NCI-H187 treated with DMSO at 0.1 percent for 48 hours (cell line): ENCODE measurements at places on chromosomes 16 and 17.

DNA sequence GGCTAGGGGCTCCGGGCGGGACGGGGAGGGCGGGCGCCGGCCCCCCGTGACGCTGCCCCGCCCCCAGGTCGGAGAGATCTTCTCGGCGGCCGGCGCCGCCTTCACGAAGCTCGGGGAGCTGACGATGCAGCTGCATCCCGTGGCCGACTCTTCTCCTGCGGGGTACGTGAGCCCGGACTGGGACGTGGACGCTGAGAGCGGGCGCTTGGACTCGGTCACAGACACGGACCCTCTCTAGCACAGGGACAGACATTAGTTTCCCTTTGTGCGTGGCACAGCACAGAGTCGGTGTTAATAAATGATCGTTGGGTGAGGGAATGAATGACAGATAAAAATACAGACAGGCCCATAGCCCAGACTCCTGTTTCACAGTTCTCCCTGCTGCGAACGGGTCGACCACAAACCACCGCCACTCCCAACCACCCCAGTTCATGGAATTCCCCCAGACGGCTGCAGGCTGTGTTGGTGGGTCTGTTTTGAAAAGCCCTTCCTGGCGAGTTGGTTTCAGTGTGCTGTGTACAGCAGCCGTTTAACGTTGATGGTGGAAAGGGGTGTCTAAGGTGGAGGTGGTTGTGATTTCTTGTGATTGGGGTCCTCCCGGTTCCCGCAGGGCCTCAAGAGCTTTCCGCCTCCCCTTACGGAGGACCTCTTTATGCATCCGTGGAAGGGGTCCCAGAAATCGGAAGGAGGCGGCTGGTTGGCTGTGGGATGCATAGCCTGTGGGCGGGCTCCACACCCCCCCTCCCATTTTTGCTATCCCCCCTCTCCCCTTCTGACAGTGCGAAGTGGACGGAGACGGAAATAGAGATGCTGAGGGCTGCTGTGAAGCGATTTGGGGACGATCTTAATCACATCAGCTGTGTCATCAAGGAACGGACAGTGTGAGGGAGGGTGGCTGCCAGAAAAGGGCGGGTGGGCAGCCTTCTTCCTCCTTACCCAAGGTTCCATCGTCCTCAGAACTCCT, 2.9 kb downstream of the RNASEK start:
- no peak for DNase-seq

DNA sequence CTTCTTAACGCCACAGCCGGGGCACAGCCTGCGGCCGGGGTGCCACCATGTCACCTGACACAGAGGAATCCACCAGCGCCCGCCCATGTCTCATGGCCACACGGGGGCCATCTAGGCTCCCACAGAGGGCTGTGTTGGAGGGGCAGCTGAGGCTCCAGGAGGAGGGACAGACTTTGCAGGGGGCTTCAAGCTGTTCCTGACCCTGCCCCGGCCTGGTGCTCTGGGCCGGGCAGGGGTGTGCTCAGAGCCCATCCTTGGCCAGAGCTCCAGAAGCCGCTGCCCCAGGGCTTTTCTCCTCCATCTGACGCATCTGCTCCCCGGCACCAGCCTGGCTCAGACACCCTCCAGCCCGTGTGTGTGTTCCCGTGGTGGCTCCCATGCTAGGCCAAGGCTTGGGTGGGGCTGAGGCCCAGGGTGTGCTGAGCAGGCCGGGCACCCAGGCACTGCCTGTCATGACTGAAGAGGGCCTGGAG, 7.8 kb upstream of the SLC38A10 start:
- DNase-seq, result no peak

DNA sequence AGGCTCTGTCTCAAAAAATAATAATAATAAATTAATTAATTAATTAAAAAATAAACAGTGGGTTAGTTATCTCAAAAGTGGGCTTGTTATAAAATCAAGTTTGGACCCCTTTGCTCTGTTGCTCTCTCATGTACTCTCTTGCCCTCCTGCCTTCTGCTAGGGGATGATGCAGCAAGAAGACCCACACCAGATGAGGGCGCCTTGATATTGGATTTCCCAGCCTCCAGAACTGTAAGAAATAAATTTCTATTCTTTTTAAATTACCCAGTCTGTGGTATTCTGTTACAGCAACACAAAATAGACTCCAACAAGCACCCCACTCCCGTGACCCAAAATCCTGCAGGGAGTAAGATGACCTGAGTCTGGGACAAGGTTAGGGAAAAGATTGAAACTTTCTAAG, 2.1 kb upstream of the ZNF652 start:
- DNase-seq, result no peak

- no peak for DNase-seq
These were observed 178.3 kb upstream of the CA10 start for GRCh38 chr17:52336796-52337195.

DNA sequence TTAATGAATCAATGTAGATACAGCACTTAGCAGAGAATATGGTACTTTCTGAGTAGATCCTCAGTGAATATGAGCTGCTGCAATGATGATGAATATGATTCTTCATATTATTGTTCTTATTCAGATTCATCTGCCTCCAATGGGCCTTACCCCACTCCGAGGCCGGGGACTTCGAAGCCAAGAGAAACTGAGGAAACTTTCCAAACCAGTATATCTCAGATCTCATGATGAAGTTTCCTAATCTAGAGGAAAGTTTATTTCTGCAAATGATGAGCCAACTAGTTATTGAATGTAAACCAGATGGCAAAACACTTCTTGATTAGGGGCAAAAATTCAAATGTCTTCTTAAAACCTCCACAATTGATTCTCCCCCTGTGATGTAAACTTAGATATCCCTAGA, 23.3 kb downstream of the LYRM1 start:
- DNase-seq, result no peak

DNA sequence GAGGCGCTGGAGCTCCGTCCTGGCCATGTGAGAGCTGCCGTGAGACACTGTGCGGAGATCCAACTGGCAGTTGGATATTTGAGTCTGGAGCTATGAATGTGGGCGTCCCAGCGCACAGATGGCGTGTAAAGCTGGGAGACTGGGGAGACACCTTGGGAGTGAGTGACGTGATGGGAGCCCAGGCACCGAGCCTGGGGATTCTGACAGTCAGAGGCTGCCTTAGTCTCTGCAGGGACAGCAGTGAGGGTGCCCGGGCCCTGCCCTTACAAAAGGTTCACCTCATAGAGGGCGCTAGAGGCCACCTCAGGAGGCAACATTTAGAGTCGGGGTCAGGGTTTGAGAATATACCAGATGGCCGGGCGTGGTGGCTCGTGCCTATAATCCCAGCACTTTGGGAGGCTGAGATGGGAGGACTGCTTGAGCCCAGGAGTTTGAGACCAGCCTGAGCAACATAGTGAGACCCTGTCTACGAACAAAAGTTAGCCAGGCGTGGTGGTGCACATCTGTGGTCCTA, 194.1 kb upstream of the GSE1 start:
- no peak for DNase-seq

DNA sequence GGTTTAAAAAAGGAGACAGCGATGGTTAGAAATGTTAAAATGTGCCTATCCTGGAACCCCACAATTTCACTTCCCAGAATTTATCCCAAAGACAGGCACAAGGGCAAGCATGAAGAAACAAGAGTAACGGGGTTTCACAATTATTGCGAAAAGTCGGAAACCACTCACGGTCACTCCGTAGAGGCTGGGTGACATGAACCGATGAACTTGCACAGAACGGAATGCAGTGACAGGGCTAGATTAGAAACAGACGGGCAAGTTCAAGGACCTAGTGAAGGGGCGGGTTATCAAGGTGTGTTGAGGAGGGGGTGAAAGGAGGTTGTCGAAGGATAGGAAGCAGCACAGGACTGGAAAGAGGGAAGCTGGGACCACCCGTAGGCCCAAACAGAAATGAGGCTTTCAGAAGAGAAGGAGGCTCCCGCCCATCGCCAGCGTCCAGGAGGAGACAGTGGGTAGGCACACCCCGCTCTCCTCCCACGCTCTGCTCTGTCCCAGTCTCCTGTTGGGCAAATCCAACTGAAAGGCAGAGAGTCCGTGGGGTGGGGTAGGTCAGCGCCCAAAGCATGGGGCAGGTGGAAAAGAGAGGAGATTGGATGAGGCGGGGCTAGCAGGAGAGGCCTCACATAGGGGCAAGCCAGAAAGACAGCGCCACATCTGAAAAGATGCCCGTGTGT, 47.4 kb upstream of the JPH3 start:
- DNase-seq, result no peak

DNA sequence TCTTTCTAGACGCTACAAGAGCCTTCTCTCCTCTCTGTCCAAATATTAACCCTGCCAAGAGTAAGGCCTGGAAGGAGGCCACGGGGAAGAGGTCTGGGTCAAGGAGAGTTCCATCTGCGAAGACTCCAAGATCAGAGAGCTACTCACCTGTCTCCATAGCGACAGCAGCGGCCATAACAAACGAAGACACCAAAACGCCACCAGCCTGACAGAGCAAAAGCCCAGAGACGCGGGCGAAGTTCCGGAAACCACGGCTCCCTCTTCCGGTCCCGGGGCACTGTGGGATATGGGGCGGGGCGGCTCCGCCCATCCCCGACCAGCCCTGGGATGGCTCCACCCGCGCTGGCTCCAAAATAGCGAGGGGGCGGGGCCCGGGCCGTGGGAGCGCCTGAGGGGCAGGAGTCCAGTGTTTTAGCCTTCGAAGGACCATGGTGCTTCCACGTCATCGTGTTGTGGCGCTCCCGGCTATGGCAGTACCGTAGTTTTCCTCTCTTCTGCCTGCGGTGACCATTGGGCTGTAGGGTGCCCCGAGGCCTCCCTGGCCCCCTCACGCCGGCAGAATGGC, at the start of the genes C17orf100 and MED31:
C17orf100 (plus strand) TSS at position 409 of the 565 bp plus-strand sequence; CDS start at position 561, 152 bp downstream.
MED31 (minus strand) TSS at position 252 of the 565 bp plus-strand sequence; CDS start at position 175, 77 bp downstream.
- peak; percentile 28 for DNase-seq

GRCh38 chr16:12323007-12323758, 346.6 kb downstream of the SNX29 start:
- DNase-seq, result no peak

DNA sequence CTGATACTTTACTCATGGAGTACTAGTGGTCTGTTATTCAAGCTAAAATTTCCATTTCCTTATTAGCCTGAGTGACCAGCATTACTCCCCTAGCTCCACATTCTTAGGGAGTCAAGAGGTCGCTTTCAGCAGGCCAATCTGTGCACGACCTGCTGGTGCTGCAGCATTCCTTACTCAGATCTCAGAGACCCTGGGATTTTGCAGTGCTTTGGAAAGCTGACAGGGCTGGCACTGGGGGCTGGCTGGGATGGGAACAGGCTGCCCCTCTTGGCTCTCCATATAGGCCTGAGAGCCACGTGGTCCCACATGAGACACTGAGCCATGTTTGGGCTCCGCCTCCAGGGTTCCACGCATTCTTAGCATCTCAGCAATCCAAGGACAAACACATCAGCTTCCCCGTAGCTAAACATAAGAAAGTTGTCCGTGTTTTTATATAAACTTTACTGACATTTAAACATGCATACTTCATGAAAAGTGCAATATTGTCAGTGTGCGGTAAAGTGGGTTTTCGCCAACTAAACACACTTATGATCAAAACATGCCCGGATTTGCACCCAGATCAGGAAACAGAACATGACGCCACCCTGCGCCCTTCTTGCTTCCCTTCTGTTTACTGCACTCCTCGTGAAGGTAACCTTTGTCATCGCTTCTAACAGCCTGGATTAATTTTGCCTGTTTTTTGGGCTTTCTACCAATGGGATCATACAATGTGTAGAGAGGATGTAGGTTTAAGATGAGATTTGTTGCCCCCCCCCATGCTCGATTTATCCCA, 254.5 kb upstream of the CACNG5 start:
- DNase-seq, result no peak

DNA sequence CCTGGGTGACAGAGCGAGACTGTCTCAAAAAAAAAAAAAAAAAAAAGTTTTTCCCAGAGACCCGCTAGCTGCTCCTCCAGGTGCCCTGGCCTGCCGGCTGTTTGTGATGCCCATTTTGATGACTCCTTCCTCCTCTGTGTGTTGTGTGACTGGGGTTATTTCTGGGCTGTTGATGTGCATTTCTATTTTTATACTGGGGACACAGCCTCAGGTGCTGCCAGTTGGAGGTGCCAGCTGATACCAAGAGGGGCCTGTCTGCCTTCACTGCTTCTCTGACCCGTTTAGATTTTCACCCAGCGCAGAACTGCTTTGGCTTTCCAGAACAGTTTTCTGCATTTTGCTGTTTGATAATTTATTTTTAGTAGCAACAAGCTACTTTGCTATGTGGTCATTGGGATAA, 6.7 kb downstream of the PLA2G15 start:
- no peak for DNase-seq

DNA sequence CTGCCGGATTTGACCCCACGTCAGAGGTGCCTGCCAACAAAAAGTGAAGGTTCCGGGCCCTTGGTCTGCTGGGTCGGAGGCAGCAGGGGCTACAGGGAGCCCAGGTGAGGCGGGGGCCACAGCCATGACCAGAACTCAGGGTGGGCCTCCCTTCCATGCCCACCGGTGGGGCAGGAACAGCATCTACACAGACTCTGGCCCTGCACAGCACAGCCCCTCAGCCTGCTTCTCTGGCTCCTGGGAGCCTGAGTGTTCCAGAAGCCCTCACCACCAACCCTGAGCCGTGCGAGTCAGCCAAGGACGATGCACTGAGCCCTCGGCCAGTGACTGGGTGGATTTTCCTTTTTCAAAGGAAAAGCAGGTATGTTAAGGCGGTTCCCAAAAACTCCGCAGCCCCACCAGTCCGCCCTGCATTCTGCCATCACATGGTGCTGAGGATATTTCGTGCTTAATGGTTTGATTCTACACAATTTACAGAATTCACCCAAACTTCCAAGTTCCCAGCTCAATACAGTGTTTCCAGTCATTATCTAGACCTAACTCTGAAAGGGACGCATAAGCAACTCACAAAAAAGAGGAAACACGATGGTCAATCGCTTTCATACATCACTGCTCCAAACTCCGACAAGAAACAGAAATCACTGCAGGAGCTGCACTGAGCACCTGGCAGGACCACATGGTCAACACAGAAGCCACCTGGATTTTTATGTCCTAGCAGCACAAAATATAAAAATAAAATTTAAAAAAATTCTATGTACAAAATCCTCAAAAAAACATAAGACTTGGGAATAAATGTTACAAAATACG, 19.4 kb upstream of the C16orf95 start:
- DNase-seq, result no peak

- no peak for DNase-seq
These were observed 30.6 kb upstream of the BRD7 start for GRCh38 chr16:50399411-50399810.

GRCh38 chr16:17921357-17921978, 415.1 kb downstream of the NPIPA8 start:
- no peak for DNase-seq

- peak; percentile 70 for DNase-seq
These were observed 688 bp downstream of the FBRS start for GRCh38 chr16:30658731-30659506.

- no peak for DNase-seq
These were observed 203.7 kb downstream of the LGALS9B start for GRCh38 chr17:20263595-20263994.

DNA sequence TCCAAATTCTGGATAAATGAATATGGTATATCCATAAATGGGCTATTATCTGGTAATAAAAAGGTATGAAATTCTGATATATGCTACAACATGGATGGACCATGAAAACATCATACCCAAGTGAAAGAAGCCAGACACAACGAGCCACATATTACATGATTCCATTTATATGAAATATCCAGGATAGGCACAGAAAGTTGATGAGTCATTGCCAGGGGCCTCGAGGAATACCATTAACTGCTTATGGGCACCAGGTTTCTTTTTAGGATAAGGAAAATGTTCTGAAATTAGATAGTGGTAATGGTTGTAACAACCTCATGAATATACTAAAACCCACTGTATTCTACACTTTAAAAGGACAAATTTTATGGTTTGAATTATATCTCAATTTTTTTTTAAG, 123.2 kb downstream of the PITPNC1 start:
- DNase-seq, result no peak
